ENCODE measurements at places on chromosomes 13 and 19.

- DNase-seq: no peak
Measured at GRCh38 chr19:3115916-3116602, 19.8 kb upstream of the GNA15 start.

DNA sequence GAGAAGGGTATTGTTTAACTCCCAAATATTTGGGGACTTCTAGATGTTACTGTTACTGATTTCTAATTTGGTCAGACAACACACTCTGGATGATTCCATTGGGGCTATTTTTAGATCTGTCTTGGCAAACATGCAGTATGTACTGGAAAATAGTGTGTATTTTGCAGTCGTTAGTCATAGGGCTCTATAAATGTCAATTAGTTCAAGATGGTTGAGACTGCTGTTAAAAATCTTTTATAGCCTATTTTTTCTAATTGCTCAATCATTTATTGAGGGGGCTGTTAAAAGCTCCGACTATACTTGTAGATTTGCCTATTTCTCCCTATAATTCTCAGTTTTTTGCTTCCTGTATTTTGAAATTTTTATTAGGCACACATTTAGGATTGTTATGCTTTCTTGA is 31.4 kb downstream of the PPP5C start:
- DNase-seq: no peak

- no peak for DNase-seq
Measured at GRCh38 chr19:52542984-52543664, 15.7 kb downstream of the ZNF808 start.

DNA sequence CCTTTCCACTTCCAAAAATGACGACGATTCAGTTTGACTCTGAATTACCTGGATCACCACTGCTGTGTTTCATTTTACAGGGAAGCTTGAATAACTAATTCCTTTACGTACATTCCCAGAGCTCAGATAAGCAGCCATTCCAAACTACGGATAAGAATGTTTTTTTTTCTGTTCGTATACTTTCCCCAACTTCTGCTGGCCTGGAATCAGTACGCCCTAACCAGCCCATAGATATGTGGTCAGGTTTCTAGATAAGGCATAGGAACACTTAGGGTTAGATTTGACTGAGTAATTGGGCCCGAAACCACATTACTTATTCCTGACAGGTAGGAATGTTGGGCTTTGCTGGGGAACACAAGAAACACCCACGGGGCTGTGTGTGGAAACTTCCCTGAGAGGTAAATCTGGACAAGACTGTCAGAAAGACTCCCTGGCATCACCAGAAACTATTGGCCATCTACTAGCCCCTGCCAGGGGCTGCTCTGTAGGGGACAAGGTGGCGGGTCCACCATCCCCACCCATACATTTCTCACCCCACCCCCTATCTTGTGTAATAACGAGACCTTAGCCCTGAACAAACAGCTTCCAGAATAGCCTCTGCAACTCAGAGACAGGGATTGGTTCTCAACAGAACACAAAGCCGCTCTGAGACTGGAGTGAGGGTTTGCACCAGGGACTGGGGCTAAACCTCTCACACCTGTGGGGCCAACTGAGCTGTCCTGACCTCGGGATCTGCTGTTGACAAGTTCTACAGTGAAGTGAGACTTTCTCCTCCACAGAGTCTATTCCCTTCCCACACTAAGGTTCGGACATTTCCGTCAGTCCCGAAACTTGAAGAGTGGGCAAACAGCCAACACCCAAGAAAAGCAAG is 15.6 kb downstream of the RHPN2 start:
- DNase-seq: no peak
